ENCODE measurements at places on chromosomes 4 and X.

- peak; percentile 56 for DNase-seq
Observed at GRCh38 chr4:165131247-165131832, 18.7 kb upstream of the TMEM192 start.

- no peak for DNase-seq
Observed at GRCh38 chrX:23008431-23009099, 8.8 kb downstream of the DDX53 start.

DNA sequence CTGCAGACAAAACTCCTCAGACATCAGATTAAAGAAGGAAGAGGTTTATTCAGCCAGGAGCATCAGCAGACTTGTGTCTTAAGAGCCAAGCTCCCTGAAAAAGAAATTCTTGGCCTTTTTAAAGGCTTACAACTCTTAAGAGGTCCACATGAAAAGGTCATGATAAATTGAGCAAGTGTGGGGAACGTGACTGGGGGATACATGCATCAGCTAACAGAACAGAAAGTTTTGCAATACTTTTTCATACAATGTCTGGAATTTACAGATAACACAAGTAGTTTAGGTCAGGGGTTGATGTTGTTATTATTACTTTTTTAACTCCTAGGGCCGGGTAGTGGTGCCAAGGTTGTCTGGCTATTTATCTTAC lies 55.6 kb upstream of the RBMX start:
- no peak for DNase-seq

- DNase-seq, result no peak
Observed at GRCh38 chr4:165879641-165880040, 6.6 kb downstream of the TLL1 start.

GRCh38 chr4:10077076-10077475 lies 39.5 kb downstream of the WDR1 start:
- no peak for DNase-seq

DNA sequence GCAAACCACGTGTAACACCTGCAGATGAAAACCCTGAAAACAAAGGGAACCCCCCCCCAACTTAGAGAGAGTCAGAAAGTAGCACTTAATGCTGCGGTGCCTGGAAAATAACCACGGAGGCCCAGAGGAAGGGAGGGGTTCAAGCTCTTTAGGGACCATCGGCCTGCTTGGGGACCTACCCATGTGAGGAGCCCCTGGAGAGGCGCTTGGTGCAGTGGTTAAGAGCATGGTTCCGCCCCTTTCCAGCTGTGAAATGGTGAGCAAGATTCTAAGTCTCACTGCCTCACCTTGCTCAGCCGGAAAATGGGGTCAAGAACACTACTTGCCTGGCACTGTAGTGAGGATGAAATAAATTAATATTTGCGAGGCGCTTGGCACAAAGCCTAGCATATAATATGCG lies 13.8 kb downstream of the SLC25A5 start:
- no peak for DNase-seq

- no peak for DNase-seq
Observed at GRCh38 chrX:118779581-118779980, 44.0 kb upstream of the ZCCHC12 start.

DNA sequence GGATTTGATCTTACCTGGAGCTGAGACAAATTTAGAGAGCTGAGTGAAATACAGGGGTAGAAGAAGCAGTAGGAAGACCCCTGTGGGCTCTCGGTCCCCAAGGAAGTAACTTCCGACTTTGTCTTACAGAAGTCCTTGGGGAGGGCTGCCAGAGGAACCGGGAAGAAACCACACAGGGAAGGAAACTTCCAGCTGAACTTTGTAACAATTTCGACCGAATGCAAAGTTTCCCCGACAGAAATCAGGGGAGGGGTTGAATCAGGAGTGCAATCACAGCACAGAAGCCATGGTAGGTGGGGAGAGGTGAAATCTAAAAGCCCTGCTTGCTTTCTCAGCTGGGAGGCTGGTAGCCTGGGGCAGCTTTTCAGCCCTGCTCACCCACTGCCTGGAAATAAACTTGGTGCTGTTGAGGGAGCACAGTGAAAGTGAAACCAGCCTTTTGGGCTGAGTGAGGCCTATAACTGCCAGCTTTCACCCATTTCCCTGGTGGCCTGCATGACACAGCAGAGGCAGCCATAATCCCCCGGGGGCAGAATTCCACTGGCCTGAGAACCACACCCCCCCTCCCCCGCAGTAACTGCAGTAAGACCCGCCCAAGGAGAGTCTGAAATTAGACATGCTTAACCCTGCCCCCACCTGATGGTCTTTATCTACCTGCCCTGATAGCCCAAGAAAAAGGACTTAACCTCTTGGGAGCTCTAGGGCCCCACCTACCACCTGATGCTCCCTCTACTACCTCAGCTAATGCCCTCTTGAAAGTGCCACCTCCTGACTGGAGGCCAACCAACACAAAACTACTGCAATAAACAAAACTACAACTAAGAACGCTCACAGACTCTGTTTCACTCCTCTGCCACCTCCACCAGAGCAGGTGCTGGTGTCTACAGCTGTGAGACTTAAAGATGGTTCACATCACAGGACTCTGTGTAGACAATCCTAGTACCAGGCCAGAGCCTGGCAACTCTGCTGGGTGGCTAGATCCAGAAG lies 248.2 kb downstream of the PARM1 start:
- peak; percentile 7 for DNase-seq

GRCh38 chrX:130083656-130084382 lies 26.5 kb downstream of the ELF4 start:
- no peak for DNase-seq

- no peak for DNase-seq
Observed at GRCh38 chr4:128394778-128395177, 107.2 kb upstream of the PGRMC2 start.

DNA sequence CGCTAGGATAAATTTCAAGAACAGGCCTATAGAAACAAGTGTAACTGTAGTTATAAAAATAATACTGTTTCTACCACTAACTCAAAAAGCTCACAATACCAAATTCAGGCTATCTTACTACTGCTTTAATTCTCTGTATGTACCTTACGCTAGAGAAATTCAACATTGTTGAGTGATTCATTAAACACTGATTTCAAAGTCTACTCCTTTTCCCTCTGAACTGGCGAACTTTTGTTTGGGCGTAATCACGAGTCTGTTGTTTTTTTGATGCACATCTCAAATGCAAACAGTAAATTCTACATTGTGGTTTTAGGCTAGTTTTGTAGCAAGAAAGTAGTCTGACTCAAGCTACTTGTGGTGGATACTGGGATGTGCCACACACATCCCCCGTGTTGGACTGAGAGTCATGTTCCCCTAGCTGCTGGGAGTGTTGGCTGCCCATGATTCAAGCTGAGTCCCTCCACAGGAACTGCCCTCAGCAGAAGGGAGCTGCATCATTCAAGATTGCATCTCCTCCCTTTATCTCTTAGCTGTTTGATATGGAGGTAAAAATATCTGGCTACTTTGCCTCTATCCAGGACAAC lies 406.1 kb downstream of the RAPGEF2 start:
- DNase-seq, result no peak

DNA sequence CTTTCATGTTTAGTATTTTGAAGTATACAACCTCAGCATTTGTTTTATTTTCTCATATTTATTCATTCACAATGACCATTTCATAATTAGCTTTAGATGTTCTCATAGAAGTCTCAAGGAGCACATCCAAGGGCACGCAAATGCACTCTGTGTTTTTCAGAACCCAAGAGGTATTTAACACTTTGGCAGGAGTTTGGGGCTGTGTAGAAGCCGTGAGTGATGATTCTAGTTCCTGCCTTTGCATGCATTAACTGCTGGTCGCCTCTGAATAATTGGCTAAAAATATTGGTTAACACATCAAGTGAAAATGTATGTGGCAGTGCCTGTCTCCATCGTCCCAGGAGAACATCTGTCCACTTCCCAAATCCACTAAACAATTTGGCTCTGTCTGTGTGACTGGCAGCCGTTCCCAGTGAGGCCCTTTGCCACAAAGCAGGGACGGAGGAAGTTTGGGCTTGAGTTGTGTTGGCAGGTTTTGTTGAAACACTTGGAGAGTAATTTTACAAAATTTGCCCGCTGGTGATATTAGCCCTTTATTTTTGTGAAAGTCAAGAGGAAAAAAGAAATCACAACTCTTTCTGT lies 730.7 kb upstream of the SLIT2 start:
- no peak for DNase-seq

DNA sequence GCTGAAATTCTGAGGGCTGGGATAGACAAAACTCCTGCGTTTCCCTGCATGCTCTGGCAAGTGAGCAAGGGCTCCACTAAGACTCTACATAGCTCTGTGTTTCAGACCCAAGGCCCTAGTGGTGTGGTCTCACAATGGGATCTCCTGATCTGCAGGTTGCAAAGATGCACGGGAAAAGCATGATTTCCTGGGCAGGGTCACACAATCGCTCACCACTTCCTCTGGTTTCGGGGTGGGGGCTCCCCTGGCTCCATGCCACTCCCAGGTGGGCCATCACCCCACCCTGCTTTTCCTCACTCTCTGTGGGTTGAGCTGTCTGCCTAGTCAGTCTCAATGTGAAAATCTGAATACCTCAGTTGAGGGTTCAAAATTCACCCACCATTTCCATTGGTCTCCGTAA lies 111.5 kb downstream of the KLF8 start:
- no peak for DNase-seq

- no peak for DNase-seq
Observed at GRCh38 chr4:74934016-74934831, 1.3 kb downstream of the PARM1 start.

DNA sequence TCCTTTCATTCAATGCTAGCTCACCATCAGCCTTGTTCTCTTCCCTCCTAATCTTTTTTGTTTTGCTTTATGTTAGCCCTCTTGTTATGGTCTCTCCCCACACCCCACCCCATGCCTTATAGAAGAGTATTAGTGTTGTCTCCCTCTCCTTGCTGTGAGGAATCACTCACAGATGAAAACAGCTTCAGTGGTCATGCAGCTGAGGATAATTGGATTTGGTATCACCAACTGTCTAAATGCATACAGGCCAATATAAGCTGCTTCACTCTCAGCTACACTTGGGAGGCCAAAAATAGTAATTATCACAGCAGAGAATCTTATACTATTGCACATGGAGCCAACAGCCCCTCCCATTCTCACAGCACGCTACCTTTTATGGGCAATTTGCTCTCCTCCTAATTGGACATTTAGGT lies 494.6 kb upstream of the FAM241A start:
- no peak for DNase-seq

GRCh38 chr4:173168396-173169177 lies at the start of gene GALNT7:
Gene GALNT7, plus strand, starts transcription at chr4:173168811. Its CDS starts 25 bp downstream, at chr4:173168836.
- DNase-seq, result peak; percentile 69

- DNase-seq, result no peak
Observed at GRCh38 chr4:45293335-45293734, 567.0 kb upstream of the GNPDA2 start.

- DNase-seq, result no peak
Observed at GRCh38 chr4:30068234-30068633, 651.9 kb upstream of the PCDH7 start.

GRCh38 chrX:81229229-81229628 lies 27.3 kb downstream of the SH3BGRL start:
- no peak for DNase-seq

GRCh38 chr4:107991945-107992630 lies 2.4 kb downstream of the HADH start:
- DNase-seq, result no peak

GRCh38 chr4:77305766-77306165 lies 148.8 kb downstream of the CCNG2 start:
- DNase-seq, result no peak

DNA sequence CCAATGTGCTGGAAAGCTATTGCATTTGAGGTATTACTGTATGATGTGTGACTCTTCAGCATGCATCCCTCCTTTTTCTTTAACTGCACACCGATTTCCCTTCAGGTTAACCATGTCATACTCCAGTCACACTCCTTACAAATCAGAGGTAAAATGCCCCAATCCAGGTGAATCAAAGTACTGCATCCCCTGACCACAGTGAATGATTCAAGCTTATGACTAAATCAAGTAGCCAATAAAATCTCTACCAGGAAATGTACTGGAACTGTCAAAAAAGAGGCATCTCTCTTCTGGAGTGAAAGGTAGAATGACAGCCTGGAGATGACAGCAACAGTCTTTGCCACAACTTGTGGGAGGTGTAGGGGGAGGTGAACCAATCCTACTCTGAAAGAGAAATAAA lies 10.4 kb downstream of the ADAMTS3 start:
- DNase-seq, result no peak

DNA sequence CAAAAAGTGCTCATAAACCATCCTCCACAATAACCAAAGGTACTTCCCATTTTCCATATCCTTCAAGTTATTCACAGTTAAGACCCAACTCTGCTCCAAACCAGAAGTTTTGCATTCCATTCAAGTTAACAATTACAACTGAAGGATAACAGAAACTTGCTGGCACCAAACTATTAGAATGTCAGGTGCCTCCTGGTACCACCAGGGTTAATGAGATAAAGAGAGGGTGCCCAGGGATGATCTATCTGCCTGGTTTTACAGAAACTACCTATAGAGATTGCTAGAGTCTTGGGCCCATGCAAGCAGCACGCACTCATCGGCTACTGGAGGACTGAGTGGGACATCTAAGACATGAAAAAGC lies 114.6 kb downstream of the RBM47 start:
- no peak for DNase-seq

DNA sequence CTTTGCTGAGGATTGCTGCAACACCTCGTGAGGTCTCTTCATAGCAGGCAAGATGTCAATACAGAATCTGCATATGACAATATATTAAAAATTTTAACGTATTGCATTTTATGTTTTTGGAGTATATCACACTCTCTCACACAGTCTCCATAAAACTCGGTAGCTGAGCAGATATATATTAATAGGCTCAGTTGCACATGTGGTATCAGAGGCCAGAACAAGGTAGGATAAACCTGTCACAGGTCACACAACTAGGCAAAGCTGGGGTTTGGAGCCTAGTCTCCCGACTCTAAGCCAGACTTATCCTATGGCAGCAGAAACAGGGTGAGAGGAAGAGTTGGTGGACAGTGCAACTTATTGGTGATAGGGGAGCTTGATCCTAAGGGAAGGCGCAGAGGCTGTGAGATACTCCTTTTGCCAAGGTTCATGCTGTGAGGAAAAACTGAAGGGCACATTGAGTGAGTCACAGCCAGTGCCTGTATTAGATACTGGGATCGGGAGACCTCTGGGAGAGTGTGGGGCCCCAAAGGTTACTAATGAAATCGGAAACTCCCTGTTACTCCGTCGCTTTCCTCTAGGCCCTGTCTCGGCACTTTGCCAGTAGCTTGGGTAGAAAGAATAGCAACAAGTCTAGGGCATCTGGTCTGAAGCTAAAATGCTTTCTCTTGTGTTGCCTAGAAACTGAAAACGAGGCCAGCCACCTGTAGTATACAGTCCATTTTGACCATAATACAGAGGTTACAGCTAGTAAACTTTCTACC lies 195.7 kb downstream of the ARHGAP10 start:
- DNase-seq, result no peak

DNA sequence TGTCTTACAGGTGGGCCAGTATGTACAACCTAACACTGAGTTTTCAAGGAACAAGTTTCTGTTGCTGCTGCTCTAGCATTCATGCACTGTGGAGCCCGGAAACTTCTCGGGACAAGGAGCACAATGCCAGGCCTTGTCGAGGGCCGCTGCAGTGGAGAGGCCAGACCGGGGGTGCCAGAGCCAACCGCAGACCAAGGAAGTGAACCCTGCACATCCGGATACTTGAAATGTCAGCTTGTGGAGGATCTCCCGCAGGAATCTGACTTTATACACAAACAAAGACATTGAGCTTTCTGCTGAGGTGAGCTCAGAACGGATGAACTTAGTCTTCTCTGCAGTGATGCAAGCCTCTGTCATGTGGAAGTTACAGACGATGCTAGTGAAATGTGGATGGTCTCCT lies 99.5 kb downstream of the ZNF827 start:
- DNase-seq, result no peak

Measured in GM19239 (cell line).